ENCODE measurements at places on chromosomes 12 and 14.

DNA sequence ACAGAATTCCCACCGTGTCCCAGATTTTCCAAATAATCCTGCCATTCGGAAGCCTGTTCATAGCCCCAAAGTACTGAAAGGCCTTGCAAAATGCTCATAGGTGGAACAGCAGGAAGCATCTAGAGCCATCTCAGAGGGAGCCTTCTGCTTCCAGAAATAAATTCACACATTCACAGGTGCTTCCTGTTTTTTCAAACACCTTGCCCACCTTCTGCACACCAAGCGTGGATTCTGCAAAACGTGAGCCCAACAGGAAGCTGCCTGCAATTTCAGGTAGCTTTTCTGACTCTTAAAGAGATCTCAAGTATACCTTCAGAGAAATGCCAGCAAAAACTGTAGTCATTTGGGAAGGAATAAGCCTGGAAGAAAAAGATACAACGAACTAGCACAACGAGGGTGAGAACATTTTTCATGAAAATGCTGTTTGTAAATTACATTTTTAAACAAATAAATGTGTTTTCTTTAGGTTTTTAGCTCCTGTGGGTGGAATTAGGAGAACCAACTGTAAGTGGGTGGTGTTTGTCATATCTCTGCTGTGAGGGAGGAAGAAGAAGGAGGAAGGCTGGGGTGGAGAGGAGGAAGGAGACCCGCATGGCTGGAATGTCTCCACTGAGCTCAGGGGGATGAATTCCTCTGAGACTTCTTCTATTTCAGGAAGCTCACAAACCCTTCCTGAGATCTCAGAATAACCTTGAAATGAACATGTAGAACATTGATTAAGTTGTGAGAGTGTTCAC is at the start of gene IFNG-AS1:
TSS of gene IFNG-AS1 (plus strand) at position 264 of the 737 bp plus-strand sequence.
- DNase-seq = no peak

DNA sequence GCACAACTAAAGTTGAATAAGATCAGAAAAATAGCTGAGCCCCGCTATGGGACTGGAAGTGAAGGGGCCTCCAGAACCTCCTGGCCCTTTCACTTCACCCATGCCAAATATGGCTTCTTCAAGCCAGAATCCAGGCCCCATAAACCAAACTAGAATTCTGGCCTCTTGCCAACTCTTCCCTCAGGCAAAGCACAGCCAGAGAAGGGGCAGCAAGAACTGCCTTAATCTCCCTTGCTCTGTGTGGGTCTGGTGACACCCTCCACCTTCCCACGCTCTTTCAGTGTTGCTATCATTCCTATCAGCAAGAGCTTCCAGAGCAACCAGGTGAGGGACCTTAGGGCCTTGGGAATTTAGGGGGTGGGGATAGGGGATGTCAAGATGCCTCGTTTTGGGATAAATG is 3.1 kb upstream of the PNMA1 start:
- DNase-seq = no peak

GRCh38 chr12:60257063-60257462 is 661.2 kb downstream of the SLC16A7 start:
- no peak for DNase-seq

GRCh38 chr14:64217308-64217707 is 76.9 kb downstream of the ESR2 start:
- DNase-seq = no peak

- no peak for DNase-seq
Measured at GRCh38 chr12:53097564-53098353, at the start of gene IGFBP6. Gene IGFBP6 (plus strand): TSS chr12:53097667. CDS start chr12:53097718, 51 bp downstream.

DNA sequence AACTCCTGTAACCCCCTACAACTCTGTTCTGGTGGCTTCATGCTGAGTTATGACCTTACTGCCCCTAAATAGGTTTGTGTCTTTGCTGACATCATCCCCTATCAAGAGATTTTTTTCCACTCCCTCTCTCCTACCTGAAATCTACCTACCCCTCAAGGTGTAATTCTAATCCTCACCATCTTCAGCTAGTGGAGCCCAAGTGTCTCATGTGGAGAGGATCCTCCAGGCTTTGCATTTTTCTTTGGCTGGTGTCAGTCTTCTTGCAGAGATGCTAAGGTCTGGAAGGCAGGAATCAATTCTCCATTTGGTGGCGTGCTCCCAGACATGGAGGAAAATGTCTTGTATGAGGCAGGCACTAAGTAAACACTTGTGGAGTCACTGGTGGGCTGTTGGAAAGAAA is 74.8 kb upstream of the PRMT8 start:
- no peak for DNase-seq
